ENCODE measurements at places on chromosomes 7 and 10. TPM values are rescaled to one million over a fixed set of nuclear protein-coding genes. Genes with fewer than 3 reads are reported as not detected.

- no peak for DNase-seq
Observed at GRCh38 chr10:97144297-97144696, 41.5 kb downstream of the SLIT1 start.

GIMAP1 gene
- total RNA-seq = not detected

DNA sequence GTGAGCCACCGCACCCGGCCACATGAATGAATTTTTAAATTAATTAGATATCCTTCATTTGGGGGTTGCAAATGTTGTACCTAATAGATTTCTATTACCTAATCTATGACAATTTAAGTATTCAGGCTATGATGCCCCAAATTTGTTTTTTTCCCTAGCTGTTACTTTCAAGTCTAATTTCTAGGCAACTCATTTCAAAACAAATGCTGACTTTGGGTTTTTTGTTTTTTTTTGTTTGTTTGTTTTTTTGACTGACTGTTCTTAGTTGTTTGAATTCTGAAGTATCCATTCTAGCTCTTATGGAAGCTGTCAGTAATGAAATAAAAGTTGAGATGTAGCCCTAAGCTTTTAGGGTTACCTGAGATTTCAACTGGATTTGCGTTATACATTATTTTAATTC, 62.3 kb downstream of the CREM start:
- DNase-seq = no peak

GRCh38 chr7:25628446-25628845, 400.2 kb upstream of the NPVF start:
- DNase-seq = no peak

- no peak for DNase-seq
Observed at GRCh38 chr7:43485580-43485979, 97.3 kb upstream of the STK17A start.

GRCh38 chr10:132554053-132554990, 16.7 kb downstream of the INPP5A start:
- no peak for DNase-seq

All from OCI-LY7 (cell line).